ENCODE measurements at places on chromosomes 7 and 10.

DNA sequence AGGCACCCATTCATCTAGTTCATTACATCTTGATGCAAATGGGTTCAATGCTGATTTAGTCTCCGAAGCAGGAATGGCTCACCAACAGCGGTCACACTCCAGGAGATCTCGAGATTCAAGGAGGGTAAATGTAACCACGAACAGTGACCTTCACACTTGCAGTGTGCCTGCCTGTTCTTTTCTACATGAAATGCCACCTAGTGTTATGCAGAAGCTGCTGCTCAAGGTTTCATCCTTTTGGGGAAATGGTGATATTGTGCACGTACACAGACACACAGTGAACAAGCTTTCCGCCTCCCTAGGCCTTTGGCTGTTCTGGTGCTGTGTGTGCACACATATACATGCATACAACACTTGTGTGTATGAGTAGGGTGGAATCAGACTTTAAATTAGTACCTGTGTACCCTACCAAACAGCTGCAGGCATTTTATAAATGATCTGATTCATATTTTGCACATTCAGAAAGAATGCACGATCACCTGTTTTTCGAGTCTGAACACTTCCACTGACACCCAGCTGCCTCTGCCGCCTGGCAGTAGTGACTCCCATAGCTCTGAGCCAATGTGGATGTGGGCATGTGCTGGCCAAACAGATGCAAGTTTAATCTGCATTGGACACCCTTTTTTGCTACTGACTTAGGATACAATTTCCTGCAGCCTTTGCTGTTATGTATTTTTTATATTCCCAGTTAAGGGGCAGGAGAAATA, 100.5 kb downstream of the TACC2 start:
- no peak for DNase-seq

DNA sequence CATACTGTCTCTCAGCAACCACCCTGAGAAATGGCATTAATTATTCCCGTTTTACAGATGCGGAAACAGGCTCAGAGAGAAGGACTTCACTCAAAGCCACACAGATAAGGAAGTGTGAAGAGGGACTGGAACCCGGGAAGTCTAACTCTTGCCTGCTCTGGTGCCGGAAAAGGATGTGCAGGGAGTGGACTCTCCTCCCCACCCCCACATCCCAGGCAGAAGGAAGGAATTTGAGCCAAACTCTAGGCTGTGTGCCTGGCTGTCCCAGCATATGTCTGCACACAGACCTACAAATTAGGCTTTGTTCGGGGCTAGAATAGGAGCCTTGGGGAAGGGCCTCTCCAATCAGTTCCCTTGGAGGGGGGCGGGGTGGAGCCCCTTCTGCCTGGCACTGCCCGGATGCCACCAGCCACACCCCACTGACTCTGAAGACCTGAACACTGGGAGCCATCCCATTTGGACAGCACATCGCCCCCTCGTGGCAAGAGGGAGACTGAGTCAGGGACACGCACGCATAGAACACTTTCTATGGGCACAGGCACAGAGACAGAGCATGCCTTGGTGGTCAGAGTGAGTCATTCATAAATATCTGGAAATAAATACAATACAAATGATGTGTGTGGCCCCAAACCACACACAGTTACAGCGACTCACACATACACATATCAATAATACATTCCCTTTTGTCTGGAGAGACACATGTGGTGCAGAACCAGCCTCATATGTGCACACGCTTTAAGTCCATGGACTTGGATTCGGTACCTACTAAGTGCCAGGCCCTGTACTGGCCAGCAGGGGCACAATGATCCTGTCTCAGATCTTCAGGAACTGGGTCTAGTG, 13.1 kb downstream of the LZTS2 start:
- DNase-seq, result peak; percentile 79

- DNase-seq, result no peak
Measured at GRCh38 chr7:77269360-77270093, 69.9 kb upstream of the FGL2 start.

GRCh38 chr7:20217193-20217948, at the start of gene MACC1:
Gene MACC1 (minus strand): TSS chr7:20217384. CDS start chr7:20161862, 55,522 bp downstream.
- no peak for DNase-seq
